ENCODE measurements at places on chromosomes 2 and 18.

- DNase-seq, result no peak
These were observed 22.2 kb upstream of the YES1 start for GRCh38 chr18:834082-834720.

DNA sequence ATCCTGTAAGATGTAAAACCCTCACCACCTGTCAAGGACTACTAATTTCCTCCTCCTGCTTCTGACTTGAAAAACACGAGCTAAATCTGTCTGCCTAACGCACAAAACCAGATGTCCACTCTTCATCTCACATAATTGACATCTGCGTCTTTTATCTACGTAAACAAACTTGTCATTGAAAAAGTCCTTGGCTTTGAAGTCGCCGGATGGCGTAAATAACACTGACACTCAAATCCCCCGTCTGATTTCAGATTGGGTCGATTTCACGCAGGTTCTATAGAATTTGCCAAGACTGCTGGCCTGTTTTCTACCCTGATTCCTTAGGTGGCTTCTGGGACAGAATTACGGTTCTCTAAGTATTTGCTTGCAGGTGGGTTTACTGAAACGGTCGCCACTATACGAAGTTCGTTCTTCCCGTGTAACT, 539 bp upstream of the MOB4 start:
- DNase-seq, result no peak

DNA sequence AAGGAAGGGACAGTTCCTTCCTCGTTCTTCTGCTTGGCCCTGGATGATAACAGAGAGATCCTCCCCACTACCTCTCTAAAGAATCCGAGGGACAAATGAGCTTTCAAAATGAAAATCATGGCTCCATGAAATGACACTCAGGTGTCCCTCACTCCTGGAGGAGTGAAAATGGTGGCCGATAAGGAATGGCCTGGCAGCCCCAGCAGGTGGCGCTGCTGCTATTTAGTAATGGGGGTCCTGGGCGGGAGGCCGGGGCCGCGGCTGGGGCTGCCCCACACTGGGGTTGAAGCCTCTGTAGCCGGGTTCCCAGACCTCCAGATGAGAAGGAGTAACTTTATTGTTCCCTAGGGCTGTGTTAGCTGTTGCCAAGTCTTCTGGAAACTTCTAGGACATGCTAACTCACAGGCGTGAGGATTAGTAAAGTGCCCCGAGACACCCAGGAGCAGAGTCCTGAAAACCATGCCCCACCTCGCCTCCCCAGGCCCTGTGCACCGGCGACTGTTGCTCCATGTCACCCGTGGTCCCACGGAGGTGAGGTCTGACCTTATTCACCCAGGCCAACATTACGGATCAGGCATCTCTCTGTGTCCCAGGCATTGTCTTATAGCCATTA, 138.0 kb downstream of the CTIF start:
- peak; percentile 49 for DNase-seq

DNA sequence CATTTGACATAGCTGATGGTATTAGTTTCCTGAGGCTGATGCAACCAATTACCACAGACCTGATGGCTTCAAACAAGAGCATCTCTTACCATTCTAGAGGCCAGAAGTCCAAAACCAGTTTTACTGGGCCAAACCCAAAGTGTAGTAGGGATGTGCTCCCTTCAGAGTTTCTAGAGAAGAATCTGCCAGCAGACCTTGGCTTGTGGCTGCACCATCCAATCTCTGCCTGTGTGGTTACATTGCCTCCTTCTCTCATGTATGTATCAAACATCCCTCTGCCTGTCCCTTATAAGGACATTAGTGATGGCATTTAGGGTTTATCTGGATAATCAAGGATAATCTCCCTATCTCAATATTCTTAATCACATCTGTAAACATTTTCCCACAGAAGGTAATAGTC, 4.5 kb upstream of the SNRNP27 start:
- no peak for DNase-seq

DNA sequence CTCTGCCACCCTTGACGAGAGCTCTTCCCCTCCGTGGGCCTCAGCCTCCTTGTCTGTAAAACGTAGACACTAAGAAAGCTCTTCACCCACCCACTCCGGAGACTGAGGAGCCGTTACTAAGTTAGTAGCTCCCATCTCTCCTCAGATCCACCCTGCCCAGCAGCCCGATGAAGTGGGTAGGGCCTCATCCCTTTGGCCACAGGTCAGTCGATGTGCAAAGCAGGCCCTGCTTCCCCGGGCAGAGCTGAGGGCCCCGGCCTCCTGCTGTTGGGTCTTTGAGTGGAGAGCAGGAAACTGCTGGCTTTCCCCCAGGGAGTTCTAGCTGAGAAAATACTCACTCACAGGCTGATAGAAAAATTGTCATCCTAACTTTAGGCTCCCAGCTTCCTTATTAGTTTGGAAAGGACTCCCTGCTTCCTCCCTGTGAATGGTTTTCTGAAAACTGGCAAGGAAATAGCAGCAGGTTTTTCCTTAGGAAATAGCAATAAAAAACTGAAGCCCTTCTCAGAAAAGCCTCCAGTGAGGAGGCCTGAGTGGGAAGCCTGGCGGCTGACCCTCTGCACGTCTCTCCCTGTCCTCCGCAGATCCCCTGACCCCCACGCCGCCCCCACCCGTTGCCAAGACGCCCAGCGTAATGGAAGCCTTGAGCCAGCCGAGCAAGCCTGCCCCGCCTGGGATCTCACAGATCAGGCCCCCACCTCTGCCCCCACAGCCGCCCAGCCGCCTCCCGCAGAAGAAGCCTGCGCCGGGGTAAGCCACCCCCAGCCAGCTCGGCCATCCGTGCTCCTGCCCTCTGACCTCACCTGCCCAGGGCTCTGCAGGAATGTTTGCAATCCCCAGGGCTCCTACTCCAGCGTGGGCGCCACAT, 30.2 kb downstream of the ITGB1BP1 start:
- no peak for DNase-seq

DNA sequence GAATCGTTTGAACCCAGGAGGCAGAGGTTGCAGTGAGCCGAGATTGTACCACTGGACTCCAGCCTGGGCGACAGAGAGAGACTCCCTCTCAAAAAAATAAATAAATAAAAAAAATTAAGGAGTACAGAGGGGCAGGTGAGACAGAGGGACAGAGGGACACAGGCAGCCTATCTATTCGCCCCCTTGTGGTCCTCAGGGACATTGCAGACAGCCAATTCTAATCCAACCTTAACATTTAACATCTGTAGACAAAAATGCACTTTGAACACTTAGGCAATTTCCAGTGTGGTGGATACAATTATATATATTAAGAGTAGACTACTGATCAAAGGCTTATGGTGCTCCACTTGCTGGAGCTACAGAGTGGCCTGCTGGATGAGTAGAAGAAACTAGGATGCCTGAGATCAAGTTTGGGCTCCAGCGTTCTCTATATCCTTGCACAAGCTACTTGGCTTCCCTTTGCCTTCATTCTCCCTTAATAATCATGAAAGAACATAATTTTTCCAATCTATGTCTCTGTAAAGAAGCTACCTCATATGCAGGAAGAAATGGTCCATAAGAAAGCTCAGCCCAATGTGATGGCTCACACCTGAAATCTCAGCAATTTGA, 8.2 kb upstream of the SMARCAL1 start:
- peak; percentile 26 for DNase-seq

DNA sequence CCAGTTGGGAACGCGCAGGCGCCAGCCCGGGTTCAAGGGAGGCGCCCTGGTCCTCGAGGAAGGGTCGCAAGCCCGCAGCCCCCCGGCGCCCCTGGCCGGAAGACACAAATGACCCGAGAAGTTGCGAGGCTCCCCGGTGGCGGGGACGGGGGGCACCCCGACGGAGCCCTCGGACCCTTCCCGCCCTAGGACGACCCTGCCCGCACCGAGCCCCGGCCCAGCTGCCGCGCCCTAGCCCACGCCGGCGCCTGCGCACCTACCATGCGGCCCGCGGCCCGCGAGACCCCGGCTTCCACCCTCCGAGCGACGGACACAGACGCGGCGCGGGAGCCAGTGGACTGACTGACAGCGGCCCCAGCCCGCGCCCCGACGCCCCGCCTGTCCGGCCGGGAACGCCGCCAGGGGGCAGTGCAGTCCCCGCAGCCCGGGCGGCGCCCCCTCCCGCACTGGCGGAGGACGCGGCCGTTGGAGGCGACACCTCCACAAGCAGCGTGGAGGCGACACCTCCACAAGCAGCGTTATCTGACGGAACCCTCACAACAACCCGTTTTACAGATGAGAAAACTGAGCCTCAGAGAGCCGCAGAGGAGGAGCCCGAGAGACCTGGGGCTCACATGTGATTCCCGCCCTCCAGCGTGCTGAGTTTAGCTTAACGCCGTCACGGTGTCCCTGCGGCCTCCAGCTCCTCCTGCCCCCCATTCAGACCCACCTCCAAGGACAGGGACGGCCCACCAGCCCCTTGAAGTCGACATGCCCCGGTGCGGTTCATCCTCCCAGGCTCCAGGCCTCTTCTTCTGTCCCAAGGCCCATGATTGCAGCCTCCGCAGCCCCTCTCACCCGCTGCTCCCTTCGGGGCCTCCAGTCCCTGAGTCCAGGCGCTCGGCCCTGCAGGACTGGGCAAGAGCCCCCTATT, at the start of gene NMUR1:
Gene NMUR1, minus strand, starts transcription at position 347 of the 913 bp plus-strand sequence. Its CDS starts 84 bp downstream, at position 263.
- DNase-seq, result peak; percentile 64

- DNase-seq, result no peak
These were observed 170.1 kb downstream of the UBR3 start for GRCh38 chr2:169997140-169997887.

- DNase-seq, result no peak
These were observed 69.1 kb downstream of the NCAPH start for GRCh38 chr2:96404446-96405373.

DNA sequence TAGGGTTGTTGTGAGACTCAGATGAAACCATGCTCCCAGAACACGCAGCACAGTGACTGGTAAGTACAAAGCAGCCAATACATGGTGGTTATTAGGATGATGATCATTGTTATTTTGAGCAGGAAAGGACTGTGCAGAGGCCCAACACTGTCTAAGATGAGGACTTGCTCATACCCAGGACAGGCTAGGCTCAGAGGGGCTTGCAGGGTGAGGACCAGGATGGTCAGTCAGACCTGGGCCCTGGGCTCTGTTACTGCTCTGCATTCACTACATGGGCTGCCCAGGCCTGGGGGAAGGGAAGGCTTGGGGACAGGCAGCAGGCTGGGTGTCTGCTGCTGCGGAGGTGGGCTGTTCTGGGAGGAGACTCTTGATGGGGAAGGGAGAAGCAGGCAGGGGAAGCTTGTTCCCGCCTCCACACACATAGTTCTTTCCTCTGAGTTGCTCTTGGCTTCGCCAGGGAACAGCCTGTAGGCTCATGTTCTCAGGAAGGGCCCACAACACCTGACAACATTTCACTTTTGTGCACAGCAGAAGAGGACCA, 17.5 kb downstream of the CAPN13 start:
- DNase-seq, result no peak
